ENCODE measurements at places on chromosomes 16 and 17.
A peak's percentile ranks its signal among the peaks of the same experiment; 100 is the strongest.

- no peak for DNase-seq
Measured at GRCh38 chr16:11784038-11784369, 13.1 kb downstream of the ZC3H7A start.

DNA sequence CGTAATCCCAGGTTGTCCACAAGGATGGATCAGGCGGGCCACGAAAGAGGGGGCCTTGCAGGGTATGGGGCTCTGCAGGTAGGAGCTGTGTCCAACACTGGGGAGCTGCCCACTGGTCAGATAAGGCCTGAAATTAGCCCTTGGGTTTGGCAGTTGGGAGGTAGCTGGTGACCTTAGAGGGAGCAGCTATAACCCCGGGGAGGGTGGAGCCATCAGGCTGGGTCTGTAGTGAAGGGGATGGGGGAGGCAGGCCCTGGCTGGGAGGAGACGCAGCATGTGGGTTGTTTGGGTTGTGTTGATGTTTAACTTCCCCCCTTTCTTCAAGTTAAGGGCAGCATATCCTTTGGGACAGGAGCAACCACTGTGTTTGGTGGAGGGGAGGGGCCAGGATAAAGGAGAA lies 5.9 kb downstream of the MLLT6 start:
- no peak for DNase-seq

- no peak for DNase-seq
Measured at GRCh38 chr17:51353296-51353695, 93.0 kb downstream of the UTP18 start.

GRCh38 chr16:69888005-69888590 lies 63.0 kb upstream of the CLEC18A start:
- DNase-seq, result no peak

GRCh38 chr16:12459391-12460063 lies 344.2 kb downstream of the CPPED1 start:
- DNase-seq, result no peak

DNA sequence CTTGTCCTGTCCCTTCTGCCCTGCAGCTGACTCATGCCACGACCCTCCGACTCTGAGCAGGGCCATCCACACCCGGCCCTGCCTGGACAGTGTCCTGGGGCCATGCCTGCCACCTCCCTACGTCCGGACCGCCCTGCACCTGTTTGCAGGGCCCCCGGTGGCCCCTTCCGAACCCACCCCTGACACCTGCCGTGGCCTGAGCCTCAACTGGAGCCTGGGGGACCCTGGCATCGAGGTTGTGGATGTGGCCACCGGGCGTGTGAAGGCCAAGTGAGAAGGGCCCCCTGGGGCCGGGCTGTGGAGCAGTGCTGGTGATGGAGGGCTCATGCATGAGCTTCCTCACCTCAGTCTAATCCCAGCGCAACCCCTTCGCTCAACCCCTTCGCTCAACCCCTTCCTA lies 5.1 kb downstream of the ADAD2 start:
- DNase-seq, result no peak

- DNase-seq, result no peak
Measured at GRCh38 chr17:39791111-39791992, 53.6 kb downstream of the GRB7 start.

DNA sequence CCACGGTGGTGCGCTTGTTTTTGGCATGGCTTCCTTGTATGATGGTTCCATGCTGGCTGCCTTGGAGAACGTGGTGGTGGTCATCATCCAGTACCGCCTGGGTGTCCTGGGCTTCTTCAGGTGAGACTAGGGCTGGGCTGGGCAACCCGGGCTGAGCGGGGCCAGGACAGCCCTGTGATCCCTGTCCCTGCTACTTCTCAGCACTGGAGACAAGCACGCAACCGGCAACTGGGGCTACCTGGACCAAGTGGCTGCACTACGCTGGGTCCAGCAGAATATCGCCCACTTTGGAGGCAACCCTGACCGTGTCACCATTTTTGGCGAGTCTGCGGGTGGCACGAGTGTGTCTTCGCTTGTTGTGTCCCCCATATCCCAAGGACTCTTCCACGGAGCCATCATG lies 4.9 kb downstream of the CES2 start:
- no peak for DNase-seq

DNA sequence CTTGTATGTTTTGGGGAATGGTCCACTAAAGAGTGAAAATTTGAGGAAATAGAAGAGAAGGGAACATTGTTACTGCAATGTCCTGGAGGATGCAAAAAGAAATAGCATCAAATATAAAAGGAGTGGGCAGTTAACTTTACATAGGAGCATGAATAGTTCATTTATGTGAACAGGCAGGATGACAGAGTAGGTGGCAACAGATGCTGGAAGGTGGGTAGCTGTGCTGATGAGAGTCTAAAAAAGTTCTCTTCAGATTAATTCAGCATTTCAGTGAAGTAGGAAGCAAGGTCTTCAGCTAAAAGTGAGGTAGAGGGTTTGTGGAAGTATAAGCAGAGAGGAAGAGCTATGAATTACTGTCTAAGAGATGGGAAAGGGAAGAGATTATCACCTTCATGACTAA lies 276.5 kb downstream of the KIF2B start:
- no peak for DNase-seq

DNA sequence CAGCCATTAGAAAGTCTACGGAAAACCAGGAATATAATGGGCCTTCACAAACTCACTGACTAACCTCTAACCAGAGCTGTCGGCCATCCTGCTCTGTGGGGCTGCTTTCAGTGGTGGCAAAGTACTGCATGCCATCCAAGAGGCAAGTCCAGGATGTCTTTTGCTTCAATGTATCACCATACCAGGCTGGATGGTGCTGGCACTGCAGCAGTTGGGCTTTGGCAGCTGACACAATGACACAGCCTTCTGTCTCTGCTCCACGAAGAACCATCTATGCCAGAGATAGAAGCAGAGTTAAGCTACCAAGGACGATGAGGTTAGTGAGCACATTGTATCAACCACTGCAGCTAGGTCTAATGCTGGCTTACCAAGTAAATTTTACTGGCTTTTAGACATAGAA lies 9.7 kb upstream of the RSKR start:
- DNase-seq, result no peak

DNA sequence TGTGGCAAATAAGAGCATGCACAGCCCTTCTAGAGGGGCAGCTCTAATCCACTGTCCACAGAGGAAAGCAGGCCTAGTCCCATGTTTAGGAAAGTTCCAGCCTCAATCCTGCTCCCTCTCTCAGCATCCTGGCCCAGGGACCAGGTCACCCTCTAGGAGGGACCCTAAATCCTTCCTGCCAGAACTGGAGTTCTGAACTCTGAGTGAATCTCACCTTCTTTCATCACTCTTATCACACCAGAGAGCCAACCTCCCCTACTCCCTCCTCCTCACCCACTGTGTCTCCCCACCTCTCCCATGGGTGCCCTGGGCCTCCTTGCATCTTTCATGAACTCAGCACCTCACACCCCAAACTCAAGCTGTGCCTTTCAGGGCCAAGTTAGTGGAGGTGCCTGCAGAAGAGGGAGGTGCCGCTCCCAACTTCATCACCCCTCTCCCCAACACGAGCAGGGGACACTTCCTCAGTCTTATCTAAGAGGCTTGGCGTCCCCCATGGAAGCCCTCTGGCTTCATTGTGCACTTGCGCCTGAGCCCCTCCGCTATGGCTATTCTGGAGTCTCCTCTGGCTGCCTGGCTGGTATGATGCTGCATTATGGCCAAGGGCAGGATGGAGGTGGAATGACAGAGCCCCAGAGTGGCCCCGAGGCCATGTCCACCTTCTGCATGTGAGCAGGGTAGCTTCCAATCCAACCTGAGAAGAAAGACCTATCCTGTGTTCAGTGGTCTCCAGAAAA lies 31.7 kb downstream of the PIK3R6 start:
- DNase-seq, result no peak

DNA sequence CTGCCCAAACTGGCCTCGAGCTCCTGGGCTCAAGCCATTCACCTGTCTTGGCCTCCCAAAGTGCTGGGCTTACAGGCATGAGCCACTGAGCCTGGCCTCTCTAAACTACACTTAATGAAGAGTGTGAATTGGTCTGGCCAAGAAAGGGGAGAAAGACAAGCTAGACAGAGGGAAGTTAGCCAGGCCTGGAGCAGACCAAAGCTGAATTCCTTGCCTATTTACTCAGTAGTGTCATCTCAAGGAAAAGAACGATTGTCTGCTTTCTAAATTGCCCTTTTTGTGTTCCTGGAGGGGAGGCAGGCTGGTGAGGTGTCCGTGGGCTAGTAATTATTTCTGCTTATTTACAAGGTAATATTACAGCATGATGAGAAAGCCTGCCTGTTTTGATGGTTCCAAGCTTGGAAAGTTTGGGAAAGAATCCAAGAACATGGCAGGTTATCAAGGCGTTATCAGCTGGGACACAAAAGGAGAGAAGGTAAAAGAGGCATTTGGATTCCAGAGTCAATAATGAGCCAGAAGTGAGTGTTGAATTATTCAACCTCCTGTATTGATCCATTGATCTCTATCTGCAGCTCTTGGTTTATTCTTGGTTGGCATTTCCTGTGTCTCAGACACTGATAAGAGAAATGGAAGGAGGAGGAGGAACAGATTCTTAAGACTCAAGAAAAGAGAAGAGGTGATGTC lies 6.3 kb upstream of the CBFB start:
- no peak for DNase-seq

GRCh38 chr16:13680021-13680889 lies 239.7 kb upstream of the ERCC4 start:
- DNase-seq, result no peak

DNA sequence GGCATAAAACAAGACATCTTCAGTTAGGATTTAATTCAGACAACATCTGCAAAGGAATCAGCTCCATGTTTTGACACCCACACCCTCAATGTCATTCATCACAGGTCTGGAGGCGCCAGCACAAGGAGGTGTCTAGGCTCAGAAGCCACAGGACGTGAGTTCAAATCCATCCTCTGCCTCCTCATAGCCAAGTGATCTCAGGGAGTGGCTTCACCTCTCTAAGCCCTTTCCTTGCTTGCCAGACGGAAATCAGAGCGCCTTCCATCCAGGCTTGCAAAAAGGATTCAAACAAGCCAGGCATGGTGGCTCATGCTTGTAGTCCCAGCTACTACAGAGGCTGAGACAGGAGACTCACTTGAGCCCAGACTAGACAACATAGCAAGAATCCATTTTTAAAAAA lies 84.6 kb downstream of the GSG1L start:
- no peak for DNase-seq

DNA sequence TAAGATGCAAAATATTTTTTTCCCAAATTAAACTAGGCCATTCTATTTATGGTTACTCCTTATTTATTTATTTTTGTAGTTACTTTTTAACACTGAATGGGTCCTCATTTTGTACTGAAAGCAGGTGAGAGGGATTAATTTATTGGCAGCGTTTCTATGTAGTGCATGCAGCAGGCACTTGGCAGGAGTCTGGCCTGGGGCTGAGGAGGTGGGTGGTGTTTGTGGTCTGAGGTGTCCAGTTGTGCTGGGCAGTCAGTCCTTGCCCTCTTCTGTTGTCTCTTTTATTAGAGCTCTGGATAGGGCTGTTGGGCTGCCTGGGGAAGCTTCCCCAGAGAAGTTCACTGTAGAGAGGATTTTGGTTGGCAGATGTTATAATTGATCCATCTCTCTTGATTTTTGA lies 12.7 kb downstream of the SEC14L1 start:
- DNase-seq, result no peak

GRCh38 chr17:62064029-62064790 lies 868 bp downstream of the MED13 start:
- no peak for DNase-seq

- DNase-seq, result no peak
Measured at GRCh38 chr16:23523876-23524385, 13.6 kb upstream of the GGA2 start.

GRCh38 chr16:678858-679813 lies 1.1 kb upstream of the STUB1 start:
- peak; percentile 36 for DNase-seq

GRCh38 chr16:82067042-82067803 lies 32.2 kb downstream of the HSD17B2 start:
- no peak for DNase-seq

GRCh38 chr16:2278956-2279800 lies 11.3 kb upstream of the RNPS1 start:
- DNase-seq, result no peak

DNA sequence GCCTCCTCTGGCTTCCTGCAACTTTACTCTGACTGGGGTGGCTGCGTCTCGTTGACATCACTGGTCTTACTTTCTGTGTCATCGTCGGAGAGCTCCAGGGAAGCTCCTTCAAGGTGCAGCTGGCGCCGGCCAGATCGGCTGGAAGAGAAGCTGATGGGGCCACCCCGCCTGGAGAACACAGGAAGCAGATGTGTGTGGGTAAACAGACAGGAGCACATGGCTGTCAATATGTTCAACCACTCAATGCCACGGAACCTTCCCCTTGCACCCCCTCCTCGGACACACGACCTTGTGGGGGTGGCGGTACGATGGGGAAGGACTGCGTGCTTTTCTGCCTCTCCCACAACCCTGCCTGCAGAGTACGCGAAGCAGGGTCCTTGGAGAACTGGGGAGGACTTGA lies 40.1 kb downstream of the NDEL1 start:
- no peak for DNase-seq

DNA sequence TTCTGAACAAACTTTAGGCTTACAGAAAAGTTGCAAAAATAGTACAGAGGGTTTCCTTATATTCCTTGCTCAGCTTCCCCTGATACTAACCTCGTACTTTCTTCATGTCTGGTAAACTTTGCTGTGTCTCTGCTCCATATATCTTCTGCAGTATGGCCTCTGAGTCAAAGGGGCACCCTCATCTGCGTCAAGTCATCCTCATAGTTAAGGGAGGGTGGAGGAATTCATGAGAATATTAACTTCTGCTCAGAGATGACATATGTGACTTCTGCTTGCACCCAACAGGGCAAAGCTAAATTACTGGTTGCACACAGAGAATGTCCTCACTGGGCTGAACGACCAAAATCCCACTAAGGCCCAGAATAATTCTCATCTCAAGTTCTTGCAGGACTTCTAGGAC lies 4.3 kb upstream of the CCL7 start:
- no peak for DNase-seq

DNA sequence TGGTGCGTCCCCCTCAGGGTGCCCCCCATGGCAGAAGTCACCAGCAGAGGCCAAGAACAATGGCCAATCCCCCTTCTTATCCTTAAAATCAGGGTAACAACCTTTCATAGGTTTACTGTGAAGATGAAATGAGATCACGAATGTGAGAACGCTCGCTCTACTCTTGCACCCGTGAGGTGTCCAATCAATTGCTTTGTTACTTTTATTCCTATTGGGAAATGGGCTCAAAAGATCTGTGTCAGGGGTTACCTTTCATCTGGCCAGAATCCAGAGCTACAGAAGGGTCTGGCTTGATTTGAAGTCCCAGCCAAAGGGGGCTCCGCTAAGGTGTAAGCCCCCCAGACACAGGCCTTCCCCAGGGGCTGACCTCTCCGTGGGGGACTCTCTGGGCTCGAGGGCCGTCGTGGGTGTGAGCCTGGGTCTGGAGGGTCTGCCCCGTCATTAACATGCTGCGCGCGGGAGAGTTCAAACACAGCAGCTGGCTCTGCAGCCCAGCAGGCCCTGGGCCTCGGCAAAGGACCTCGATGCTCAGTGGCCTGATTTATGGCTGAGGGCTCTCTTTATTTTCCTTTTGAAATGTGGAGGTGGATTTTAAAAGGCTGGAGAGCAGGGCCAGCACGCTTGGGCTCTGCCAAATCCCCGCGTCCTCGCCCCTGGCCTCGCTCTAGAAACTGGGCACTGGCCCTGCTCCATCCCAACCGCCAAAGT lies 10.4 kb downstream of the ABR start:
- no peak for DNase-seq

GRCh38 chr16:17827313-17827712 lies 356.6 kb upstream of the XYLT1 start:
- no peak for DNase-seq

GRCh38 chr17:35148144-35148543 lies 527 bp downstream of the UNC45B start:
- DNase-seq, result no peak

- DNase-seq, result no peak
Measured at GRCh38 chr16:30802936-30803335, 15.9 kb upstream of the ZNF629 start.

- no peak for DNase-seq
Measured at GRCh38 chr17:6456914-6457687, 12.8 kb downstream of the PIMREG start.

Data from activated T-cell treated with anti-CD3 and anti-CD28 coated beads for 1 hour (primary cell).